ENCODE measurements at places on chromosomes 7 and 10.

GRCh38 chr7:7670490-7670889 lies 29.9 kb downstream of the UMAD1 start:
- peaks cover 9% of the 10 kb centered on the region for H3K36me3 ChIP-seq
- H3K27ac ChIP-seq: no peak overlapping the region
- no peaks in the 10 kb centered on the region for H3K27me3 ChIP-seq
- no peak for DNase-seq
- H3K4me3 ChIP-seq: no peak overlapping the region

DNA sequence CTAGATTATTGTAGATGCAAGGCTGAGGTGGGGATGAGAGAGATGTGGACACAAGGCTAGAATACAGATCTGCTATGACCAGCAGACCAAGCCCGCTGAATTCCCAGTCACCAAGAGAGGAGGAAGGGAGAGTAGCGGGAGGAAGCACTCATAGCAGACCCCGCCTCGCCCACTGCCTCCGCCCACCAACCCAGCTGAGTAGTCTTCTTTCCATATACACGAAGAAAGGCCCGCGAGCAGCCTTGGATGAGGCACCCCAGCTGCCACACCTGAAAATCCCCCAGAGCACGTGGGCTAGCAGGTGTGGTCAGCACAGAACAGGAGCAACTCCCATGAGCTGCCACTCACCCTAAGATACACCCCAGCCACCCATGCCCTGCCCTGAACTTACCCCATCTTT lies 7.9 kb upstream of the H2BK1 start:
- H3K27me3 ChIP-seq: no peaks in the 10 kb centered on the region
- peaks cover 29% of the 10 kb centered on the region for H3K36me3 ChIP-seq
- H3K27ac ChIP-seq: no peak overlapping the region

DNA sequence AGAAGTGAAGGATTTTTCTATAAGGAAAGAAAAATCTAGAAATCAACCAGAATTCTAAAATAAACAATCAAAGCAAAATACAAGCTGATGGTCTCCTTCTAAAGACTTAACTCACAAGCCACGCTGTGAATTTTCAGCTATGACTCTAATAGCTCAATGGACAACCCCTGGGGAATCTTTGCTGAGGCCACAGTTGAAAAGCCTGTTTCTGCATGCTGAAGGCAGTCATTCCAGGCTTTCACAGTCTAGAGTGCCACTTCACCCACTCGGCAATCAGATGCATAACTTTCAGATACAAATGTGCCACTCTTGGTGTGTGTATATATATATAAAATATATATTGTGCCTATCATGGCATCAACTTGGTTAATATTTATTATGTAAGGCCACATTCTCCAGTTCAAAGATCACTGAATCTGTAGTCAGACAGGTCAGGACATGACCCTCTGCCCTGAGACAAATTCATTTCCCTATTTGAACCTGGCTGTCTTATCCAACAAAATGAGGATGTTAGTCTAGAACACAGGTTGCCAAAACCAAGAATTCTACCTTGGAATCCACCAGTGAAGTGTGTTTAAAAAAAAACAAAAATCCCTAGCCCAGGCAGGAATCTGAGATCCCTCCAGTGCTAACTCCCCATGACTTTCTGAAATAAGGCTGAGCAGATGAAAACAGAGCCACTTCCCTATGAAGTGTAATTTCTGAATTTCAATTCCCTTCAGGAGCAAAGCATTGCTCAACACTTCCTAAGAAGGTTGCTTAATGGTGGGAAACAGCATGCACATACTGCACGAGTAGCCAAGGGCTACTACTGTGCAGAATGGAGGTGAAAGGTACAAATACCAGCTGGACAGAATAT lies 9.9 kb downstream of the LIPA start:
- DNase-seq: no peak
- H3K27ac ChIP-seq: no peak overlapping the region
- H3K4me1 ChIP-seq: no peaks in the 10 kb centered on the region
- no peak overlapping the region for H3K4me3 ChIP-seq
- no peaks in the 10 kb centered on the region for H3K36me3 ChIP-seq

- H3K36me3 ChIP-seq: no peaks in the 10 kb centered on the region
- H3K27ac ChIP-seq: no peak overlapping the region
- no peak for DNase-seq
- H3K27me3 ChIP-seq: peaks cover 5% of the 10 kb centered on the region
- H3K4me3 ChIP-seq: no peak overlapping the region
These were observed 28.8 kb upstream of the CCNJ start for GRCh38 chr10:96014473-96015102.

DNA sequence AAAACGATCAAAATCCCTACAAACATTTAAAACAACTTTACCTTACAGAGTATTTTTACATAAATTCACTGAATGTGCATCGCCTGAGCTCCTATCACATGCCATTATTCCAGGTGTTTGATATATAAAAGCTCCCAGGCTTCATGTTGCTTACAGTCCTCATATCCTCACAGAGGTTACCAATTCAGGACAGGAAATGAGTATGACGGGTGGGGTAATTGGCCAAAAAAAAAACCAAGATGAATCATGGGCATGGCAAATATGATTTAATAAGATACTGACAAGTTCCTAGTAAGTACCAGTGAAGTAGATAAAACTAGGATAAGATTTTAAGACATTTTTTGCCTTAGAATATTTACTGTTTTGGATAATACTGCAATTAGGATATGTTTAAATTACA lies 135.8 kb downstream of the KMT2E start:
- no peak overlapping the region for H3K4me3 ChIP-seq
- no peaks in the 10 kb centered on the region for H3K36me3 ChIP-seq
- no peaks in the 10 kb centered on the region for H3K27me3 ChIP-seq
- no peak for DNase-seq
- no peaks in the 10 kb centered on the region for H3K4me1 ChIP-seq
- no peak overlapping the region for H3K27ac ChIP-seq

DNA sequence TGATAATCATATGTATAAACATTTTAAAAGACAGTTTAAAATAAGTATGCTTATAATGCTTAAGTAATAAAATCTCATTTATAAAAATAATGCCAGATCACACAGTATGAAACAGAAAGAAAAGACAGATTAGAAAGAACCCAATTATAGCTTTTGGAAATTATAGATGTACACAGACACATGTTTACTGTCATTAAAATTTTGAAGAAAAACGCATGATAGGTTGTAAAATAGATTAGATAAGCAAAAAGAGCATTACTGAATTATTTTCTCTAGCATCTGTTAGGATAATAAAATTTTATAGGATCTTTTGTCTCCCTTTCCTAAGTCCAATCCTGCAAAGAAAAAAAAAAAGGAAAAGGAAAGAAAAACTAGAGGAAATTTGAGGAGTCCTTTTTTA lies 1107.3 kb upstream of the LRRN3 start:
- no peak overlapping the region for H3K4me3 ChIP-seq
- H3K27ac ChIP-seq: no peak overlapping the region
- no peaks in the 10 kb centered on the region for H3K27me3 ChIP-seq
- H3K36me3 ChIP-seq: no peaks in the 10 kb centered on the region
- DNase-seq: no peak
- no peaks in the 10 kb centered on the region for H3K4me1 ChIP-seq

GRCh38 chr7:55255496-55256445 lies 109.4 kb upstream of the LANCL2 start:
- no peak overlapping the region for H3K27ac ChIP-seq
- no peaks in the 10 kb centered on the region for H3K36me3 ChIP-seq
- DNase-seq: peak; percentile 41
- peaks cover 3% of the 10 kb centered on the region for H3K4me1 ChIP-seq

- no peak overlapping the region for H3K27ac ChIP-seq
- H3K4me1 ChIP-seq: no peaks in the 10 kb centered on the region
- DNase-seq: no peak
- H3K27me3 ChIP-seq: no peaks in the 10 kb centered on the region
- no peak overlapping the region for H3K4me3 ChIP-seq
These were observed 735.9 kb downstream of the GATA3 start for GRCh38 chr10:8790390-8790789.

GRCh38 chr7:8371742-8372141 lies 61.7 kb upstream of the NXPH1 start:
- no peak overlapping the region for H3K27ac ChIP-seq
- H3K36me3 ChIP-seq: no peaks in the 10 kb centered on the region
- peaks cover 3% of the 10 kb centered on the region for H3K27me3 ChIP-seq
- H3K4me3 ChIP-seq: no peak overlapping the region
- no peak for DNase-seq

DNA sequence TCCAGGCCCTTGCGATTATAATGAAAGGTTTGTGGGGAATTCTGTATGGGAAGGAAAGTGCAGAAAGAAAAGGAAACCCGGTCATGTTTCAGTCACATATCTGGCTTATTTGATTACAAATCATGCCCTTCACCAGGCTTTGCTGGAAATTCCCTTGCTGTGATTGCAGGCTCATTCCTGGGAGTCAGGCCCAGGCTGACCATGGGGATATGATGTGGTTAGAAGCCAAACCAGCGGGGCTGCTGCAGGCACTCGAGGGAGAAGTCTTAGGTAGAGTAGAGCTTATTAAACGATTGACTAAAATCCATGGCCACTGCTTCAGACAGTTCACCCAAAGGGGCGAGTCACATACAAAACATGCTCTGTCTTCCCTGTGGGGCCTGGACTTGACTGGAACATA lies 16.2 kb downstream of the PKD1L1 start:
- H3K27ac ChIP-seq: no peak overlapping the region
- no peaks in the 10 kb centered on the region for H3K4me1 ChIP-seq
- no peak for DNase-seq

- DNase-seq: no peak
- no peak overlapping the region for H3K4me3 ChIP-seq
- no peaks in the 10 kb centered on the region for H3K36me3 ChIP-seq
These were observed 69.2 kb downstream of the PRTFDC1 start for GRCh38 chr10:24883176-24883575.

DNA sequence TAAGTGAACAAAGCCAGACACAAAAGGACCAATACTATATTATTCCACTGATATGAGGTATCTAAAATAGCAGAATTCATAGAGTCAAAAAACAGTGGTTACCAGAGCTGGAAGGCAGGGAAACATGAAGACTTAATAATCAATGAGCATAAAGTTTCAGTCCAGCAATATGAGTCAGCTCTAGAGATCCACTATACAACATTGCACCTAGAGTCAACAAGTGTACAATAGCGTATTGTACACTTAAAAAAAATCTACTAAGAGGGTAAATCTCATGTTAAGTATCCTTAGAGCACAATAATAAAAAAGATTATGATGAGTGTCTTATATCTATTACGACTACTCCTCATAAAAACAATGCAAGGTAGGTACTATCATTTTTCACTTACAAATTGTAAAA lies 36.1 kb downstream of the C10orf90 start:
- H3K27me3 ChIP-seq: no peaks in the 10 kb centered on the region
- H3K4me1 ChIP-seq: no peaks in the 10 kb centered on the region
- H3K27ac ChIP-seq: no peak overlapping the region
- no peak for DNase-seq
- H3K4me3 ChIP-seq: no peak overlapping the region

DNA sequence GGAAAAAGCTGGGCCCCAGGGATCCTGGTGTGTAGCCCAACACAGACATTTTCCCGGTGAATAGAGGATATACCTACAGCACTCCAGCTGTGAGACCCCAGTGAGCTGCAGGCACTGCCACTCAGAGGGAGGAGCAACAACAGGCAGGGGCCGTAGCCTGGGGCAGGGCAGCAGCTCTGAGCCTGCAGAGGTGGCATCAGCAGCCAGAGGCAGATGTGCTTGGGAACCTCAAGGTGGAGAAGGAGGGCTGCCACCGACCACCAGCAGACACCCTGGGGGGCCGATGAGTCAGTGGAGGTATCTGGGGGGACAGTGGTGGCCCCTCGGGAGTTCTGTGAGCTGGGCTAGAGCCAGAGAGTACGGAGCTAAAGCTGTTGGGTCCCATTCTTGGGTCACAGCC lies 110.2 kb upstream of the GDF10 start:
- no peaks in the 10 kb centered on the region for H3K27me3 ChIP-seq
- DNase-seq: no peak
- no peak overlapping the region for H3K27ac ChIP-seq
- H3K4me3 ChIP-seq: no peak overlapping the region
- H3K4me1 ChIP-seq: no peaks in the 10 kb centered on the region

DNA sequence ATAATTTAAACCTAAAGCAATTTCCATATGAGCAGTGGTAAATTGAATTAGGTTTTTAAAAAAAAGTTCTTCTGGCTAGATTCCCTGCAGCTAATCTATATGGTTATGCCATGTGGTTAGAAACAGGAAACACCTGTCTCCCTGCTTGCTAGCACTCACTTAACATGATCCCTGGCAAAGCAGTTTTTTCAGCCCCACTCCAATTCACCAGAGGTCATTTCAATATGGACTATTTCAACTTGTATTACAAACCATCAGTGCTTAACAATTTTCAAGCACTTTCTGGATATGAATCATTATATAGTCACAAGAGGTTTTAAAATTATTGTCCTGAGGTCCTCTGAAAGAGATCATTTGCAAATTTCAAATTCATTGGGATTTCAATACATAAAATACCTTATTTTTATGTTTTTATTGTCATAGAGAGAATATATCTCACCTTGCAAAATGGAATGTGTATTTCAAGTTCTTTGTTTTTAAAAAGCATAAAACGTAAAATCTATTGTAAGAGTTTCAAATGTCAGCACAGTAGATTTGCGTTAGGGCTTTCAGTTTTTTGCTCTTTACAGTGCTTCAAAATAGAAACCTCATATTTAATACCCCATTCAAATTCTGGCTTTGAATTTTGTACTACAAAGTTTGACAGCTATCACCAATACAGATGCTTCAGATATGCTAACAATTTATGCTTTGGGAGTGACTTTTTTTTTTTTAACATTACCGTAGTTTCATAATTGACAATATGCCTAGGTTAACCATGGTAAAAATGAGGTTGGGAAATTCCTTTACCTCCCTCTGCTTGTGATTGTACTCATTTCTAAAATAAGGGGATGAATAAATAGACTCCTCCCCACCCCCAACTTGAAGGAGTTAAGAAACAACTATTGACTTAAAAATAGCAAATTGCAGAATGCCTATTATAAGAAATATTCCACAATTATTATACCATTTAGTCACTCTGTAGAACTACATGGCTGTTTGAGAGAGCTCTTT lies 117.5 kb upstream of the HGF start:
- DNase-seq: no peak
- H3K27ac ChIP-seq: no peak overlapping the region
- no peak overlapping the region for H3K4me3 ChIP-seq
- no peaks in the 10 kb centered on the region for H3K4me1 ChIP-seq

GRCh38 chr10:96831200-96831866 lies 765 bp upstream of the LCOR start:
- peaks cover 3% of the 10 kb centered on the region for H3K36me3 ChIP-seq
- H3K27me3 ChIP-seq: no peaks in the 10 kb centered on the region
- H3K27ac ChIP-seq: peak overlapping the region; percentile 88
- H3K4me3 ChIP-seq: peak overlapping the region; percentile 65

- H3K27ac ChIP-seq: no peak overlapping the region
- H3K4me1 ChIP-seq: no peaks in the 10 kb centered on the region
- no peaks in the 10 kb centered on the region for H3K27me3 ChIP-seq
- no peak overlapping the region for H3K4me3 ChIP-seq
- DNase-seq: no peak
These were observed 205.3 kb upstream of the KLF6 start for GRCh38 chr10:3990307-3990706.

All from naive thymus-derived CD4-positive, alpha-beta T cell (primary cell).